ENCODE measurements at places on chromosomes 5 and 9.
A peak's percentile ranks its signal among the peaks of the same experiment; 100 is the strongest.

- peak; percentile 73 for DNase-seq
Measured at GRCh38 chr9:38362852-38363588, 29.5 kb upstream of the ALDH1B1 start.

- no peak for DNase-seq
Measured at GRCh38 chr5:150338546-150338945, 19.0 kb upstream of the TCOF1 start.

GRCh38 chr5:67493676-67494075, 297.1 kb upstream of the CD180 start:
- DNase-seq = peak; percentile 11

GRCh38 chr9:9612270-9612669, 1000.5 kb downstream of the PTPRD start:
- peak; percentile 70 for DNase-seq

DNA sequence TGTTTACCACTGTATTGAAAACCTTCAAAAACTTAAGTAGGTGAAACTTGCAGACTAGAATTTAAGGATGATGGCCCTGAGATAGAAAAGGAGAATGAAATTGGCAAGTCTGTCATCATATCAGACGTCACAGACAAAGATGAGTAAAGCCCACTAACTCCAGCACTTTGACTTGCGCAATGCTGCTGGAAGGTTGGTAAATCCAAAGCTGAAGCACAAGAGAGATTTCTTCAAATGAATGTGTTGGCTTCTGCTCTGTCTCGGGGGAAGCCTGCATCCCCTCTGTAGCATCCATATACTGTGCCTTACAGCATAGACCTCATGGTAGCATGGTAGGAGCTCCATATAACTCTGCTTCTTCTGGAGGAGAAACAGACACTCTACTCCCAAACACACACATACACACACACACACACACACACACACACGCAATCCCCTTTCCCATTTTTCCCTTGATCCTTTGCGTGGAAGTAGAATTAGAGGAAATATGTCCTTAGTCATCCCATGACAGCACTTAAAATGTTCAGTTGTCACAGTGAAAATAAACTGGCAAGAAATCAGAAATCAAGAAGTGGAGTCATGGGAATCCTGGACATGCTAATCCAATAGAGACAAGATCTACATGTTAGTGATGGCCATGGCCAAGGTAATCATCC, 241.5 kb downstream of the NR3C1 start:
- no peak for DNase-seq

DNA sequence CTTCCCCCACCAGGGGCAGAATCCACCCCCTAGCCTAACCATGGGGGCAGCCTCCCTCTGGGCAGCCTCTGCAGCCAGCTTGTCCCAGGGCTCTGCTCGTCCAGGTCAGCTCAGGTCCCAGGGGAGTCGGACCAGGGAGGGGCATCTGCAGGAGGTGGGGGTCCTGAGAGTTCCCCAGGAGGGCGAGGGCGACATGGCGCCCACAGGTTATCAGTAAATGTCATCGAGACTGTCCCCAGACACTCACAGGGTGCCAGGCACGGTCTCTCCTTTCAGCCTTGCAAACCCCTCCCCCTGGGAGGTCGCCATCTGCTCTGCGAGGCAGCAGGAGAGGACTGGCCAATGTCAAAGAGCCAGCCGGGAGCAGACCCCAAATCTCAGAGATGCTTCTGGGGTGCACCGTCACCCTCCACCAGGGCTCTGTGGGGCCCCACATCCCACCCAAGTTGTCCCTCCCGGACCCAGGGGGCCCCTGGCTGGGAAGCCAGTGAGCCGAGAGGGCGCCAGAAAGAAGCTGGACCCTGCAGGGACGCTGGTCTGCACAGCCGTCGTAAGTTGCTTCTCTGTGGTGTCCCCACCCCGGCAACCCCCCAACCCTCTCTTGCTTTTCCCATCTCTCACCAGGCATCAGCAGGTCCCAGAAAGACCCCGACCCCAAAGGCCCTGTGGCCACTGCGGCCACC, 69.3 kb downstream of the NTNG2 start:
- DNase-seq = no peak

DNA sequence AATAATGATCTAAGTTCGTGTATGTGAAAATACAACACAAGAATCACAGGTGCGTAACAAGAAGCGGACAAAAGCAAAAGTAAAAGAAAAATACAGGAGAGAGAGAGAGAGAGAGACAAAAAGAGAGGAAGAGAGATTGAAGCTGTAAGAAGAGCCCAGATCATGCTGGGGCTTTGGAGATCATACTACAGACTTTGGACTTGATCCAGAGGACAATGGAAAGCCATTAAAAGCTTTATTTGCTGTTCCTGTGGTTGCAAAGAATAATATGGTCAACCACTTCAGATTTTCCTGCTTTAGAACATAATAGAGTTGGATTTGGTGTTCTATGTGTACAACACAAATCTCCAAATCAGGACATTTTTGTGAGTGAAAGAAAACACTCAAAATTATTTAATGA, 561.4 kb downstream of the CAAP1 start:
- DNase-seq = no peak

All from GM12865 (cell line).